ENCODE measurements at places on chromosomes 16 and 17.

DNA sequence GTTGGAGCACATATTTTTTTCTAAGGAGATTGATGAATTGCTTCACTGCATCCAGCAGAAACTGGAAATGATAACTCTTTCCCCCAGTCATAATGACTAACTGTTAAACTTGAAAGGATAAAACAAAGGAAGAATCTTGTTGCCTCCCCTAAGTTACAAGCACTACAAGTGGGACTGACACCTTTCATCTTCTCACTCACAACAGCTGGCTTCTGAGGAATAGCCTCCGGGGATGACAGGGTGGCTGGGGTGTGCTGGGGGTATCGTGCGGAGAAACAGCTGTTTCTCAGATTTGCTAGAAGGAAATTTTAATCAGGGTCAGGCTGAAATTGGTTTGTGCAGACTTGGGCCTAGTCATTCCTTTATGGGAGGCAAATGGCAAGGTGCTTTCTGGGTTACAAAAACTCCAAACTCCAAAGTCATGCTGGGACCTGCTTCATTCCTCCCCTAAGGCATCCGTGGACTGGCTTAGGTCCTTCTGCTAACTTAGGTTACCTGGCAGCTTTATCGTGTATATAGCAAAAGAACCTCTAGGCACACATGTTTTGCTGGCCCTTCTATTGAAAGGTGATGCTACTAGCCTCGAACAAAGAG, 557.2 kb downstream of the TOX3 start:
- DNase-seq: no peak

- no peak for DNase-seq
Measured at GRCh38 chr16:4593086-4593485, 21.6 kb downstream of the UBALD1 start.

DNA sequence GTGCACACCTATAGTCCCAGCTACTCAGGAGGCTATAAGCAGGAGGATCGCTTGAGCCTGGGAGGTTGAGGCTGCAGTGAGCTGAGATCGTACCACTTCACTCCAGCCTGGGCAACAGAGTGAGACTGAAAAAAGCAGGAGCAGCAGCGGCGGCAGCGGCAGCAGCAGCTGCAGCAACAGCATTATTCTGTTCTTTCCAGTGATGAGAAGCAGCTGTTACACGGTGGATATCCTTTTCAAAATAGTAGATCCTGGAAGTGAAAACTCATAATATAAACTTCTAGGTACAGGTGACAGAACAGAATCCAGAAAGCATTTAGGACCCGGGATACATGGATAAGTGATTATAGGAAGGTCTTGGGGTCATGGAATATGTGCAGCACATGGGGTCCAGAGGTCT, 17.8 kb upstream of the HNF1B start:
- no peak for DNase-seq

- DNase-seq: no peak
Measured at GRCh38 chr16:66369055-66369592, 2.6 kb downstream of the CDH5 start.

All from stimulated activated CD4-positive, alpha-beta T cell treated with anti-CD3 and anti-CD28 coated beads, Interleukin-2, amount 100 ng/mL, for 48 hours (primary cell).